Stimulated activated CD4-positive, alpha-beta T cell treated with anti-CD3 and anti-CD28 coated beads, Interleukin-12 subunit alpha, Interleukin-12 subunit beta, amount 100 ng/mL, for 4 hours (primary cell): ENCODE measurements at places on chromosomes 4 and X.

GRCh38 chrX:76921176-76921575 is 493.7 kb downstream of the MAGEE1 start:
- DNase-seq, result no peak

DNA sequence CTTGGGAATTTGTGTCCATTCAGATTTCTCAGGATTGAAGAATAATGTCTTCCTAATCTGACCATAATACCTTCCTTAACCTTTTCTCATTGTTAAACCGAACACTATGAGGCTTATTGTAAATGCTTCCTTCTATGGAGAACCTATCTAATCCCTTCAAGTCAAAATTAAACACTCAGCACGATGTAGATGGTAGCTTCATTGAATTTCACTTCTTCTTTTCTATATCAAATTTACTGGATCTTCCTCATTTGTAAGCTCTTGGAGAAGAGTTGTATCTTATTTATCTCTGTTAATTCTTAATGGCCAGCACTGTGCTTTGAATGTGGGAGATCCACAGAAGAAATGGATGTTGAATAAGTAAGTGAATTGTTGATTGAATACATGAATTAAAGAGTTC is 109.0 kb upstream of the RAPGEF2 start:
- DNase-seq, result no peak

DNA sequence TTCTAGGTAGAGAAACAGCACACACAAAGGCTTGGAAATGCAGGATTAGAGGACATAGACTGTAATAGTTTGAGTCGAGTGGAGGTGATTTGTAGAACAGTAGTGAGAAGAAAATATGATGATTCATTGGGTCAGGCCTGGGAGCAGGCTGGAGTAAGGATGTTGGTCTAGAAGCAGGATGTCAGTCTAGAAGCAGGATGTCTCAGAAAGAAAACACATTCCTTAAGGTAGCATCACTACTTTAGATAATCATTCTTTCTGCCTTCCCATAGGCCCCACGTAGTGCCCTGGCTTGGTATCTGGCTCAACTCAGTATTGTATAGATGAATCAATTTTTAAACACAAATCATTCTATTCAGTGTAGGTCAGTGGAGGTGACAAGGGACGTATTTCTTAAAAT is 11.2 kb upstream of the DACH2 start:
- DNase-seq, result no peak

GRCh38 chr4:146224326-146224966 is 10.1 kb downstream of the REELD1 start:
- no peak for DNase-seq

GRCh38 chr4:24770032-24770584 is 25.3 kb upstream of the SOD3 start:
- DNase-seq, result no peak

- DNase-seq, result peak; percentile 41
These were observed 159.6 kb downstream of the TET2 start for GRCh38 chr4:105306158-105306781.

GRCh38 chr4:153426207-153426885 is 39.8 kb upstream of the TMEM131L start:
- DNase-seq, result no peak

- DNase-seq, result no peak
These were observed 7.2 kb upstream of the CPLX1 start for GRCh38 chr4:833156-833555.

GRCh38 chr4:133592106-133592505 is 443.0 kb downstream of the PCDH10 start:
- DNase-seq, result no peak

- no peak for DNase-seq
These were observed 3.1 kb downstream of the PRKG2 start for GRCh38 chr4:81211956-81212355.

DNA sequence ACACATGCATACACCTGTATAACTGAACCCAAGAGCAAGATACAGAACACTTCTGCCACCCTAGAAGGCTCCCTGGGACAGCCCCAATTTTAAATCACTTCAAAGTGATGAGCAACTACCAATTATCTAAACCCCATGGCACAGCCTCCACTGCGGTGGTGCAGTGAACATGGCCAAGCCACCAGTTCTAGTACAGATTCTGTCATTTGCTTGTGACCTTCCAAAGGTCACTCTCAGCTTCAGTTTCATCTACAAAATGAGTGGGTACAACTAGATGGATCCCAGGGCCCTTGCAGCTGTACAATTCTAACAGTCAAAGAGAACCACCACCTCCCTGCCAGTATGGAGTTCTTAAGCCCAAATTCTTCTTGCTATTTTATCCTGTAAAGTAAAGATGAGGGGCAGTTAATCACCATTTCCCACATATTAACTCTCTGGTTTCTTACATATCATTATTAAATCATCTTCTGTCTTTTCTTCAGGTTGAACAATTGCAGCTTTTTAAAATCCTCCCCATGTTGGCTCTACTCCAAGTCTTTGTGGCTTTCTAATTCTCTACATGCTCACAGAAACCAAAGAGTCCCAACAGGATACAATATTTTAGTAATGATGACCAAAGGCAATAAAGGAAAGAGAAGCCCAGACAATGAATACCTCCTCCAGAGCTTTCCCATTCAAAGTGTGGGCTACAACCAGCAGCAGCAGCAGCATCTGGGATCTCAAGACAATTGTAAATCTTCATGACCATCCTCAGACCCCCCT is 39.0 kb upstream of the GPM6B start:
- no peak for DNase-seq

DNA sequence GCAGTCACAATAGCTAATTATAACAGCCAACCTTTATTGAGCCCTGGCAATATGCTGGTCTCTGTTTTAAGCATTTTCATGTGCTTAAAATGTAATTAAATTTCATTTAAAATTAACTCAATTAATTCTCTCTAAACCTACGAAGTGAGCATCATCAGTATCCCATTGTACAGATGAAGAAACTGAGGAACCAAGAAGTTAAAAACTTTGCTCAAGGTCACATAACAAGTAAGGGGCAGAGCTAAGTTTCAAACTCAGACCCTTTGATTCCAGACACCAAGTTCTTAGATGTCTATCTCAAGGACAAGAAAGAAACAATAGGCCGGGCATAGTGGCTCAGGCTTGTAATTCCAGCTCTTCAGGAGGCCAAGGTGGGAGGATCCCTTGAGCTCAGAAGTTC is 55.9 kb upstream of the NFKB1 start:
- DNase-seq, result no peak

- no peak for DNase-seq
These were observed 342.8 kb downstream of the FBXW7 start for GRCh38 chr4:152193059-152193458.

GRCh38 chrX:11760958-11761357 is 2.9 kb downstream of the MSL3 start:
- DNase-seq, result no peak

DNA sequence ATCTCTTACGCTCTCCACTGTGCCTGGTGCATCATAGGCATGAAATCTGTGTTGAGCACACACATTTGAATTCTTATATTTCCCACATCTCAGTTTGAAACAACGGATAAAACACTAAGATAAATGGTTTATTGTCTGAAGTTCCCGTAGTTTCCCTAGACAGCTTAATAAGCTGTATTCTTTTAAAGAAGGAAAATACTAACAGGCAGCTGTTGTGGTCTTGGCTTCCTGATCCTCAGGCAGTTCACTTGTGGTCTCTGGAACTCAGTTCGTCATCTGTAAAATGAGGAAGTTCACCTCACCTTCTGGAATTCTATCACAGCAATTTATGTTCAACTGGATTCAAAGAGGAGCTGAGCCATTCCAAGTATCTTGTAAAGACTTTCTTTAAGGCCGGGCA is 1805.6 kb upstream of the TENM3 start:
- DNase-seq, result no peak

GRCh38 chrX:2401590-2402360 is 99.0 kb downstream of the DHRSX start:
- no peak for DNase-seq

- no peak for DNase-seq
These were observed 1476.3 kb upstream of the PCDH7 start for GRCh38 chr4:29243851-29244250.

GRCh38 chrX:101385795-101386541 is at the start of gene BTK:
Gene BTK (minus strand): TSS chrX:101386191. CDS start chrX:101375284, 10,907 bp downstream.
- DNase-seq, result no peak

- DNase-seq, result no peak
These were observed 12.3 kb downstream of the TLR3 start for GRCh38 chr4:186081202-186081807.
